ENCODE measurements at places on chromosomes 2 and 18. TPM values are rescaled to one million over a fixed set of nuclear protein-coding genes. Genes with fewer than 3 reads are reported as not detected.
A peak's percentile ranks its signal among the peaks of the same experiment; 100 is the strongest.

DNA sequence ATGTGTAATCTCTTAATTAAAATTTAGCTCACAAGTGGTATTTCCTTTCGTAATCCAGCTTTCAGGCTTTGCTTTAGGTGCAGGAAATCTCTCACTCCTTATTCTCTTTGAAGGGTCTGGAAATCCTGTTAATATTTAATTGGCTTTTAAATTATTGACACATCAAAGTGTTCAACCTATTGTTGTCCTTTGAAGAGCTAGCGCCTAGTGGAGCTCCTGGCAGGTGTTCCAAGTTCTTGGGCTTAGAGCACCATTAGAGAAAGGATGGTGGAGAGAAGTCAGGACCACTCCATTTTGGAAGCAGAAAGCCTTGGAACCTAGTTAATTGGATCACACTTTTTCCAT lies 92.4 kb downstream of the CABLES1 start:
- no peak for DNase-seq

- DNase-seq: no peak
These were observed 9.7 kb downstream of the DOK1 start for GRCh38 chr2:74564222-74564621.

IL36A gene
- total RNA-seq: not detected

- no peak for DNase-seq
These were observed 136.0 kb downstream of the CTIF start for GRCh38 chr18:48674758-48675351.

PDE1A gene
- total RNA-seq: 2.6 TPM

DNA sequence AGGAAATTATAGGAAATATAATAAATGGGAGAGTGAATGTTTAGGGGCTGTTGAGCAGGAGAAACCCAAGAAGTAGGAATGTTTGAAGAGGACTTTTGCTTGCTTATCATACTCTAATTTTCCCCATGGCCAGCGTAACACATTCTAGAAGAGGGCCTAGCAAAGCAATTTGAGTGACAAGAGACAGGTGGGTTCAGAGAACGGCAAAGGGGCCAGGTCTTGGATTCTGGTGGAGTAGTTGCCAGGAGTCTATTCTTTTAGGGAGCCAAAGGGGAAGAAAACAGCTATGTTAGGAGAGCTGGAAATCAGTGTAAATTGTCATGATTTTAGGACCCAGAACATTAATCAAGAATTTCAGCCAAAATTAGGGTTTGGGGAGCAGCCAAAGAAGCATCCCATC lies 96.5 kb downstream of the COL5A2 start:
- no peak for DNase-seq

GRCh38 chr2:129723277-129724020 lies 256.0 kb upstream of the RAB6C start:
- no peak for DNase-seq

- peak; percentile 30 for DNase-seq
These were observed 808 bp downstream of the ATP5MC3 start for GRCh38 chr2:175180701-175181103.

DNA sequence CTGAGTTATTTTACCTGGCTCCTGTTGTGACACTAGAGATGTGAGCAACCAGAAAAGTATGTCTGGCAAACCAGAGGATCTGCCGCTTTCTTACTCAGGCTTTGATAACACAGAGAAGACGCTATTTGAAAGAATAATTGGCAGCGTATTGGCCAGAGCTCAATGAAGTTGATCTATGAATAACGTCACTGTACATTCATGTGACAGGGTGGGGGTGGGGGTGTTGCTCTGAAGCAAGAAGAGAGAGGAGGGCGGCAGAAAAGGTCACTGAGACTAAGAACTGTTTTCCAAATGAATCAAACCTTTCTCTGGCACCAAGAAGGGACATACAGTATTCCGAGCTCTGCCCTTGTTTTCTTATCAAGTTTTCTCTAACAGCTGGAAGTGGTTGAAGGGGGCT lies 1.7 kb upstream of the ONECUT2 start:
- no peak for DNase-seq

DNA sequence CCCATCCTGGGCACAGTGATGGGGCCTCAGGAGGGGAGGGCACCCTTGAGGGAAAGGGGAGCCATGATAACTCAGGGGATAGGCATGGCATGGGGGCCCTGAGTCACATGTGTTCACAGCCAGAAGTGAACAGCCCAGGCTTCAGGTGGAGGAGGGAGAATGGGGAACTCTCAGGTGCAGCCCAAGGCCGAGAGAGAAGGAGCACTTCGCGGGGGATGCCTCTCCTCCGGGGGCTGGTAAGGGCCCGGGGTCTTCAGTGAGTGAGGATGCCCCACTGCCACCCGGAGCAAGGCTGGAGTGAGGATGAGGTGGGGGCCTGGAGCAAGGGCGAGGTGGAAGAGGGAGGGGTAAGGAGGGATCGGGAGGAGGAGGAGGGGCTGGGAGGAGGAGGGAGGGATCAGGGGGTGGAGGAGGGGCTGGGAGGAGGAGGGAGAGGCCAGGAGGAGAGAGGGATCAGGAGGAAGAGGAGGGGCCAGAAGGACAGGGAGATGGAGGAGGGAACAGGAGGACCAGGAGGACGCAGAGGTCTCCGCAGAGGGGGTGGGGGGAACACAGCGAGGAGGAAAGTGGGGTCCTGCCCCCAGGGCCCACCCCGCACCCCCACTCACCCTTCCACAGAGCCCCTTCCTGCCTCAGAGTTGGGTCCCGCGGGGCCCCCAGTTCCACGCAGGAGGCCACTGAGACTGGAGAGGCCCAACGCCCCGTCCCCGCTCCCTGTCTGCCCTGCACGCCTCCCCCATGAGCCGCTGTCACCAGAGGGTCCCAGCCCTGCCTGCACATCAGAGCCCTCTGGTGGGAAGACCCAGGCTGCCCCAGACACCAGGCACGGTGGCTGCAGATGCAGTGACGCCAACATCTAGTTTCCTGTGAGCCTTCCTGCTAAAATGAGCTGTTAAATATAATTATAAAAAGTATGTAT lies 42.8 kb downstream of the RAMP1 start:
- no peak for DNase-seq

DNA sequence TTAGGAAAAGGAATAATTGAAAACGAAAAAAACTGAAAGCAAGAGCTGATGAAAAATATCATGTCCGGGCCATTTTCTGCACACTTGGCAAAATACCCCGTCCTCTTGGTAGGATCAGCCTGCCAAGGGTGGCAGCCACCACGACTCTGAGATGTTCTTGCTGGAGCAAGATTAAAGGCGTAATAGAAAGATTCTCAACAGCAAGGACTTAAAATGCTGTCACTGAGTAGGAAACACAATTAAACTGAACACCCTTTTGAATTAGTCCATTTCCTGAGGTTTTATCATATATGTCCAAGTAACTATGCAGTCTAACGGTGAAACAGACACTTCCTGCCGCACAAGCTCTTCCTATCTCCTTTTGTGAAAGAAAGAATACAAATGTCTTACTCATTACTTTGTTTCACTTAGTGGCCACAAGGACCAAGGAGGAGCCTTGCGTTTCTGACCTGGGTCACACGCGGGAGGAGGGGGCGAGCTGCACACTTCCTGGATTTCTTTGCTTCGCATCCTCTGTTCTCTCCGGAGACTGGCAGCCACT lies 222.7 kb downstream of the PIEZO2 start:
- no peak for DNase-seq

GRCh38 chr2:180038997-180039396 lies 31.9 kb upstream of the CWC22 start:
- no peak for DNase-seq

GRCh38 chr2:195308163-195308562 lies 348.9 kb upstream of the SLC39A10 start:
- no peak for DNase-seq

- DNase-seq: no peak
These were observed 234.0 kb downstream of the ZNF407 start for GRCh38 chr18:74831571-74832250.

GRCh38 chr2:54668711-54669110 lies 54.8 kb upstream of the EML6 start:
- no peak for DNase-seq

DNA sequence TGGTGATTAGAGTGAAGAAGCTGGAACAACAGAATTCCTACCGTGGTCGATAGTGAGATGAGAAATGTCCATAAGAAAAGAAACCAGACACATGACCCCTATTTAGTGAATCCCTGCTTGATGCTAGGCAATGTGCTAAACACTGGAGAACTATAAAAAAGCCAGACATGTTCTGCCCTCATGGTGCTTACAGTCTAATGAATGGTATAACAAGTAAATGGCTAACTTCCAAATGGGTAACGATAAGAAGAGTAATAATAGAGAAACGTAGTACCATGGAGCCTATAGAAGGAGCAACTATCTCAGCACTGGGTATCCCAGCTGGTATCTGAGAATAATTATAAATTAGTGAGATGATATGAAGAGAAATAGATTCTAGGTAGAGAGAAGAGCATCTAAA lies 5.0 kb downstream of the DSG2 start:
- DNase-seq: no peak

DNA sequence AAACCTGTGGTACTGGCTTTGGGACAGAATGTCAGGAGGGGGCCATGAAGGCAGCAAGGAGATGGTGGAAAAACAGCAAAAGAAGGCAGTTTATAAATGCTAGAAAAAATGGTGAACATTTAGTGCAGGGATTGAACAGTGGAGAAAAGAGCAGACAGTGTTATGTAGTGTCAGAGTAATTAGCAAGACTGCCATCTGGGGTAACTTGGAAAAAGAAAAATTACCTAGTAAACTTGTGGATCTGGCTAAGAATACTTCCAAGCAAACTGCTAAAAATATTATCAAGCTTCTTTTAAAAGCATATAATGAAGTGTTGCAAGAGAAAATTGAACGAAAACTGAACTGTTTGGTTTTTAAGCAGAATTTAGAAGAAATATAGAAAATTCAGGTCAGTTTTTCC lies 267.8 kb downstream of the INSIG2 start:
- no peak for DNase-seq

- peak; percentile 34 for DNase-seq
These were observed 43.1 kb downstream of the PELI1 start for GRCh38 chr2:64101141-64101591.

GRCh38 chr18:6261938-6262337 lies 152.8 kb downstream of the L3MBTL4 start:
- DNase-seq: no peak

DNA sequence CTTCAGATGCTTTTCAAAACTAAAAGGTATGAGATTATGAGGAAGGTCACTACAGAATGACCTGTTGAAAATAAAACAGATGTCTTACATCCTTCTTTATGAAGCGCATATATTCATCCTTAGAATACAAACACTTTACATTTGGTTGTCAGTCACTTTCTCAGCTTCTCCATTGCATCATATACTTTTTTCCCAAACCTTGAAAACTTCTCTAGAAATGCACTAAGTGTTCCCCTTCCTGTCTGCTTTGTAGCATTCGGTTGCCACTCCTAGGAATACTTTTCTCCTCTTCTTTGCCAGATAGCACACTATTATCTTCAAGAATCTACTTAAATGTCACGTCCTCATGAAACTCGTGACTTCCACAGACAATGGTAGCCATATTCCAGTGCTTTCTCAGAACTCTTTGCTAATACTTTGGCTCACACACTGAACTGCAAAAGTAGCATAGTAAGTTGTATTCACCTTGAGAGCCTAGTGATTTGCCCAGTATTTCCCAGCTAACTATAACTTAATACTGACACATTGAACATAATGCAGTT lies 27.6 kb downstream of the DSC1 start:
- DNase-seq: no peak

LYPD6B gene
- total RNA-seq: 12.3 TPM

All from skin of body (tissue), 3 donors.